ENCODE measurements at places on chromosomes 16 and 17.
A peak's percentile ranks its signal among the peaks of the same experiment; 100 is the strongest.

GRCh38 chr16:63187638-63188037 lies 1151.4 kb upstream of the CDH8 start:
- DNase-seq, result no peak

DNA sequence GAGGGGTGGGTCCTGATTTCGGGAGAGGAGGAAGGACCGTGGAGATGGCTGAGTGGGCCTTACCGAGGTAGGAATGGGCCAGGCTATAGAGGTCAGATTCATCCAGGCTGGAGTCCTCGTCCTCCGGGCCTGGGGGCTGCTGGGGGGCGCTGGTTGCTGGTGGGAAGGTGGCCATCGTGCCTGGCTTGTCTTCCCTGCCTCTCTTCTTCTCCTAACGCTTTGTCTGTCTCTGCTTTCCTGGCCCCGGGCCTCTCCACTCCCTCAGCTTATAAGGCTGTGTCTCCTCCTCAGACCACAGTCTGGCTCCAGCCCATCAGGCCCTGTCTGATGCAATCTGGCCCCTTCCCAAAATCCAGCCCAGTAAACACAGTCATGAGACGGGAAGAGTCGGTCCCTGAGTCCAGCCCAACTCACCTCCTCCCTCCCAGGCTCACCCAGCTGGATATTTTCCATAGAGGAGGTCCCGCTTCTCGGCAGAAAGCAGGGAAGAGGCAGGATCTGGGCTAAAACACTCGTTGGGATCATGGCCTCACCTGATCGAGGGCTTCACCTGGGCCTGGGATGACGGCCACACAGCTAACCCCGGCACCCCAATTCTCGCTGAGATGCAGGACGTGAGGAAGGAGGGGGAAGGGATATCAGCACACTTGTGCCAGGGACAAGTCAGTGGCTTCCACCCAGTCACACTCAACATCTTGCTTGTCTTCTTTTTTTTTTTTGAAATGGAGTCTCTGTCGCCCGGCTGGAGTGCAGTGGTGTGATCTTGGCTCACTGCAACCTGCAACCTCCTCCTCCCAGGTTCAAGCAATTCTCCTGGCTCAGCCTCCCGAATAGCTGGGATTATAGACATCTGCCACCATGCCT lies at the start of gene NUPR1:
Gene NUPR1 (minus strand): TSS at position 242 of the 864 bp plus-strand sequence. CDS start 67 bp downstream, at position 175.
- DNase-seq, result no peak

DNA sequence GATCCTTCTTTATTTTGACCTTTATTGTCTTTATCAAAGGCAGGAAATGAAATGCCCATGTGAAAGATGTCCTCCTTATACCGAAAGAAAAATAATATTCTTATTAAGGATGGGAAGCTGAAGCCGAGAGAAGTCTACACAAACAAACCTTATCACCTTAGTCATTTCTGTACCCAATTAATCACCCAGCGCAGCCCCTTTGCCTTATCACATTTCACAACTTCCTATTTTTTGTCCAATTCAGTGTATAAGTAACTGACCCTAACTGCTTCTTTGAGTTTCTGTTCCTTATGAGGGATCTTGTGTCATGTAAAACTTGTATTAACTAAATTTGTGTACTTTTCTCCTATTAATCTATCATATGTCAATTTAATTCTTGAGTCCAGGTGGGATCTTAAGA lies 16.4 kb upstream of the CCL23 start:
- DNase-seq, result no peak

GRCh38 chr16:58026705-58027160 lies 1.2 kb downstream of the MMP15 start:
- DNase-seq, result no peak

- no peak for DNase-seq
Measured at GRCh38 chr16:17382949-17383863, 87.6 kb downstream of the XYLT1 start.

DNA sequence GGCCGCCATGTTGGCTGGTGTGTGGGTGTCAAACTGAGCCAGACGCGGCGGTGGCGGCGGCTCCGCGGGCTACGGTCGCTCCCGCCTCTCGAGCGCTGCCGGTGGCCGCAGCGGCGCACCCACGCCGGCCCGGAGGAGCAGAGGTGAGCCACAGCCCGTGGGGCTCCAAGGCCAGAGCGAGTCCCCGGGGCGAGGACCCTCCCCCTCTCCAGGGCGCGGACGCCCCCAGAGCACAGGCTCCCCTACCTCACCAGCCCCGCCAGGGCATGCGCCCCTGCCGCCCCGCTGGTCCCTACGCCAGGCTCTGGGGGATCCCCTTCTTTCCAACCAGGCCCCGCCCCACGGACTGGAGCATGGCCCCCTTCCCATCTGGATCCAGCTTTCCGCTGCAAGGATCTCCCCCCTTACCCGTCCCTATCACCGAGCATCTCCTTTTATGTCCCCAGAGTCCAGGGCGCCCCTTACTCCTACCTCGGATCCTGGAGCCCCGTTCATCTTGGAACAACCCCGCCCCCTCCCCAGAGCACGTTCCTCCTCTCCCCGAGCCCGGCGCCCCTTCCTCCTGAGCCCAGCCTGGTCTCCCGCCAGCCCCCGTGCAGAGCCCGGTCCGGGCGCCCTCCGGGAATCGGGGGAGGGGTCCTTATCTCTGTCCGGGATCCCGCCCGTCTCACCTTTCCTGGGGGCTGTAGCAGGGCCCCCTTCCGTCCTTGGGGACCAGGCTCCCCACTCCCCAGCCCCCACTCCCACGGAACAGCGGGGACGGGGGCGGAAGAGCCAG lies 412 bp downstream of the EPN2 start:
- peak; percentile 59 for DNase-seq

- DNase-seq, result no peak
Measured at GRCh38 chr16:78436846-78437245, 337.4 kb downstream of the WWOX start.

DNA sequence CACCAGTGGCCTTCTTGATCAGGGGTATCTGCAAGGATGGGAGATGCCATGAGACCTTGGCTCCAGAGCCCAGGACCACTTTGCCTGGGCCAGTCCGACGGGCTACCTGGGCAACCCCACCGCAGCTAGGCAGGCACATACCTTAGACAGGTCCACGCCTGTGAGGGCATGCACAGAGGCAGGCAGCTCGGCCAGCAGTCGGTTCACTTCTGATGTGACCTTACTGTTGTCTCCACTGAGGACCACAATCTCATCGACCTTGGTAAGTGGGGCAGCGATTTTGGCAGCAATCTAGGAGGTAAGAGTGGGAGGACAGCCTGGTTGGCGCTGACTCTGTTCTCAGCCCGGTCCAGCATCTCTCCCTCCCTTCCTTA lies 17.0 kb downstream of the FLOT2 start:
- no peak for DNase-seq

DNA sequence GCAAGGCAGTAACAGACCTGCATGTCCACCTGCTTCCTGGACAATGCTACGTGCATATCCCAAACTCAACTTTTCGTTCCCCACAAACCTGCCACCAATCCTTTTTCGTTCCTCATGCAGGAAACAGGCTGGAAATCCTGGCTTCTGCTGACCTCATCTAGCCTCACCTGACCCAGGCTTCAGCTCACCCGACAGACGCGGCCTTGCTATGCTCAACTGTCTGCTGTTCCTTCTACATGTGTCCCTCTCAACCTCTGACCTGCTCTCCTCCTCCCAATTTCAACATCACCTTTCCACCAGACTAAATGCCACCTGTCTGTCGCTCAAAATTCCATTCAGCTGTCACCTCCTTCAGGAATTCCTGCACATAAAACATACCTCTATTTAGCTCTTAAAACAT lies 44.5 kb downstream of the XPO6 start:
- DNase-seq, result no peak

DNA sequence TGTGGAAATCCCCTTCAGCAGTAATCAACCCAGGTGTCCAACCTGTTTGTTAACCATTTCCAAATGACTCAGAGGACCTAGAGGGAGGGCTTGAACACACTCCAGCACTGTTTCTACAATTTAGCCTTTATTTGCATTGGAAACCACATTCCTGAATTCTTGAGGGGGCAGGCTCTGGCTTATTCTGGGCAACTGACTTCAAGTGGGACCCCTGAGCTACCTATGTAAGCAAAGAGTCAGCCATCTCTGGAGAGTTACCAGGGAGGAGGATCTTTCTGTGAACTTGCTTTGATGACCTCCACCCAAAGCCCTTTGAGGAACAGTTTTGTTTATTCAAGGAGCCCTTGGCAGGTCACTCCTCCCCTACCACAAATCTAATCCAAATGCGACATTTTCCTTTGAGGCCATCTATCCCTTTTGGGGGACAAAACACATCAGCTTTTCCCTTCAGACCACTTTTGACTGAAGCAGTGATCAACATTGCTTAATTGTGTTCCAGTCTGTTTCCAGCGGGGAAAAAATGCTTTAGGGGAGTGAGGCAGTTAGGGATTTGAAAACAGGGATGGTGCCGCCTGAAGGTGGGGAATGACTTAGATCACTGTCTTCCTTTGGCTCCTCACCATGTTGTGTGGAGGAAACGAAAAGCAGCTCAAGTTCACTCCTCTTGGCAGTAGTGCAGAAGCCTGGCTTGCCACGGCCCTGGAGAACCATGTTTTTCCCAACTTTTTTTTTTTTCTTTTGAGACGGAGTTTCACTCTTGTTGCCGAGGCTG lies 46.2 kb downstream of the TUBD1 start:
- DNase-seq, result no peak

DNA sequence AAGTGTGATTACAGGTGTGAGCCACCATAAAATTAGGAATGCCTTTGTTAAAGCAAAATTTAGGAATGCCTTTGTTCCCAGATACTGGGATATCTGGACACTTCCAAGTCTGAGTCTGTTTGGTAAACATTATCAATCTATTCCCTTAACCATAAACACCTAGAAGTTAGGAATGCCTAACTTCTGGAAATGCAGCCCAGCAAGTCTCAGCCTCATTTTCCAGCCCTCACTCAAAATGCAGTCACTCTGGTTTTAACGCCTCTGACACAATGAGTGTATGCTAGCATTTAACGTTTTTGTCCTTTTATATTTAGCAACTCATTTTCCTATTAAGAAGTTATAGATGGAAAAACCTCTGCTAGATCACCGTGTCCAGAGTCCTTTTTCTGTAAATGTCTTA lies 34.4 kb upstream of the HAS3 start:
- no peak for DNase-seq

GRCh38 chr17:50181144-50181543 lies 15.3 kb downstream of the SGCA start:
- no peak for DNase-seq

- DNase-seq, result peak; percentile 70
Measured at GRCh38 chr17:7842380-7843256, 8.6 kb downstream of the KDM6B start.

GRCh38 chr17:76452127-76452659 lies 759 bp downstream of the UBE2O start:
- DNase-seq, result no peak

GRCh38 chr17:73261952-73262675 lies 434 bp upstream of the CPSF4L start:
- no peak for DNase-seq

- DNase-seq, result no peak
Measured at GRCh38 chr16:13130586-13130985, 229.2 kb downstream of the SHISA9 start.

GRCh38 chr16:31198207-31198882 lies 4.2 kb downstream of the PYCARD start:
- no peak for DNase-seq

- DNase-seq, result no peak
Measured at GRCh38 chr17:65433157-65433556, 128.3 kb downstream of the AXIN2 start.

DNA sequence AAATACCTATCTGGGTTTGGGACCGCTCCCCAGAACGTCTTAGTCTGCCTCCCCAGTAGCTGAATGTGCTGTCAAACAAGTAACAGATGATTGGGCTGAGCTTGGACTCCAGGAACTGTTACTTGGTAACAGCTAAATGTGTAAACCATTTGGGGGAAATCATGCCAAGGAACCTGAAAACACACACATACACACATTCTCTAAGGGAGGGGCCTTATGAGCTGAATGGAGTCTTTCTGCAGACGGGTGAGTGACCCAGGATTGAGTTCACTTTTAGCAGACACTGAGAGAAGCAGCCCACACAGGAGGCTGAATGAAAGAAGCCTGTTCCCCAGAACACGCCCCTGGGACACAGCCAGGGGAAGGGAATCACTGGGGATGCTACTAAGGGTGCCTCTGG lies 1.6 kb downstream of the ACLY start:
- DNase-seq, result no peak

GRCh38 chr16:21646721-21647561 lies 5.5 kb downstream of the IGSF6 start:
- DNase-seq, result peak; percentile 38

- DNase-seq, result no peak
Measured at GRCh38 chr17:21001813-21002221, 41.0 kb downstream of the USP22 start.

DNA sequence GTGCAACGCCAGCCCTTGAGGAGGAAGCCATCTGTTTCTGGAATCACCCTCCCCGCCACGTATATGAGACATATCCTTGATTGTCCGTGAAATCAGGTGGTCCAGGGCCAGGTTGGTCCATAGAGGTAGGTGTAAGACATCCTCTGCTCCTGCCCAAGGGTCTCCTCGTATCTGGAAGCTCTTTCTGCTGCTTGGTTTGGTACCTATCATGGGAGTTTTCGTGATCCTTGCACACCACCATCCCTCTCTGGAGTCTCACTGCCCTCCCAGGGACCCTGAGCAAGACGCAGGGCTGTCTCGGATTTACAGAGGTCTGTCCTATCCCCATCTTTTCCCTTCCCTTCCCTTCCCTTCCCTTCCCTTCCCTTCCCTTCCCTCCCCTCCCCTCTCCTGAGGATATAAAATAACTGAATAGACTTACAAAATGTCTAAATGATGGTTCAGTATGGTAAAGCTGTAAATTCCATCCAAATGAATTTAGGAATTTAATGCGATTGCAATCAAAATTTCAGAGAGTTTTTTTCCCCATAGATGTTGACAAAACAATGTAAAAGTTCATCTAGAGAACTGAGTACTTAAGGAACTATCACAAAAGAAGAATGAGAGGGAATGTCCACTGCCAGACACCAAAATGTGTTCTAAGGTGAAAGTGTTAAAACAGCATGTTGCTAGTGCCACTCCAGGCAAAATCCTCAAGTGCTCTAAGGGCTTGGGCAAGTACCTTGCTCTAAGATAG lies 2.0 kb upstream of the CCDC42 start:
- DNase-seq, result no peak

DNA sequence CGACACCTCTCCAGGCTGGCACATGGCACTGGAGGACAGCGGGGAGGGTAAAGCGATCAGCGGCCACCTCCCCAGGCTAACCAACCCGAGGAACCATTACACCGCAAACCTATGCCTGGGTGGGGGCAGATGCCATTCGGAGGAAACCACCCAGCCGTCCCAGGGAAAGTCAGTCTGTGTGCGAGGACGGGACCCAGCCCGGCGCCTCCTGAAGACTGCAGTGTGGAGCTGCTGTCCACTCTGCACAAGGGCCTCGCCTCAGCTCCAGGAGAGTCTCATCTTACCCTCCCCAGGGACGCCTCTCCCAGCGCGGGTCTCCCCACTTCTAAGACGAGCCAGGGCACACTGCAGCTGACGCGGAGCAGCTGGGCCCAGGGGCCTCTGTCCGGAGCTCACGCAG lies 8.0 kb downstream of the SLC38A10 start:
- DNase-seq, result no peak
